HCT116 (cell line): ENCODE measurements at places on chromosomes 3 and 15. TPM values are rescaled to one million over a fixed set of nuclear protein-coding genes. Genes with fewer than 3 reads are reported as not detected.

B3GALNT1 gene
- total RNA-seq: 9.6 TPM

SCAANT1 gene
- total RNA-seq: not detected

TOPAZ1 gene
- not detected for total RNA-seq

- DNase-seq: no peak
These were observed 9.6 kb downstream of the NIPA1 start for GRCh38 chr15:22796079-22796478.

- no peak for DNase-seq
These were observed 101.8 kb upstream of the LIPC start for GRCh38 chr15:58329781-58330671.

DNA sequence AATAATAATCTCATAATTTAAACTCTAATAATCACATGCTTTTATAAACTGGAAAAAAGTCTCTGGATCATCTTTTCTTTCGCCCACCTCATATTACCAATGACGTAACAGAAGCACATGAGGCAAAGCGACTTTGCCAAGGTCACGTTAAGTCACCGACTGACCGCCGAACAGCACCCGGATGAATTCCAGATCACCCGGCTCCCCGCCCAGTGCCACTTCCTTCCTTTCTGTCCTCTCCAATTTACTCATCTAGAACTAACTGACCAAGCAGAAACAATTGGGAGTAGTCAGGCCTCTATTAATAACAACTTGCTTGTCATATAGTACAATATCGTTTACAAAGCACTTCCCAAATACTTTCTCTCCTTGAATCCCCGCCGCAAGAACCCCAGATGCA lies 21.1 kb downstream of the FGF12 start:
- DNase-seq: no peak

- DNase-seq: no peak
These were observed 10.6 kb upstream of the PCSK6 start for GRCh38 chr15:101499863-101500713.

- no peak for DNase-seq
These were observed 60.8 kb upstream of the ARHGEF3 start for GRCh38 chr3:56862352-56863062.
